ENCODE measurements at places on chromosomes 13 and 19. TPM values are rescaled to one million over a fixed set of nuclear protein-coding genes. Genes with fewer than 3 reads are reported as not detected.

DNA sequence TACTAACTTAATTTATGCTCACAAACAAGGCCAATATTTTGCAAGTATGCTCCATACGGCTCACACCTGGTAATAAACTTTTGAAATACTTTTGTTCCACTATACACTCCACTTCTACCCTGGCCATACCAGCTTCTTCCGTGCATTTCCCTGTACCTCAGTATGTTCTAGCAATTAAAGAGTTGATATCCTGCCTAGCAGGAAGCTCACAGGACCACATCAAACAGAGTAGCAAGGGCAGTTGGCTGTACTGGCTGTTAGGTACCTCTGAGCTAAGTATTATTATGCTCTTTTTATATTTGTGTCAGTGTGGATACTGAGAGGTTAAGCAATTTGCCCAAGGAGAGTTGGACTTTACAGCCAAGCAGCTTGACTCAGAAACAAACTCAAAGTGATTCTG is 257.7 kb downstream of the SLITRK6 start:
- H3K27me3 ChIP-seq: peaks cover 8% of the 10 kb centered on the region
- peaks cover 4% of the 10 kb centered on the region for H3K4me1 ChIP-seq
- DNase-seq: no peak
- no peak overlapping the region for H3K4me3 ChIP-seq
- no peak overlapping the region for H3K27ac ChIP-seq
- no peaks in the 10 kb centered on the region for H3K36me3 ChIP-seq

- no peak overlapping the region for H3K27ac ChIP-seq
- no peaks in the 10 kb centered on the region for H3K27me3 ChIP-seq
- no peak for DNase-seq
- H3K4me3 ChIP-seq: no peak overlapping the region
- H3K36me3 ChIP-seq: no peaks in the 10 kb centered on the region
- H3K4me1 ChIP-seq: no peaks in the 10 kb centered on the region
Observed at GRCh38 chr13:55038230-55038629, 2009.6 kb downstream of the OLFM4 start.

DNA sequence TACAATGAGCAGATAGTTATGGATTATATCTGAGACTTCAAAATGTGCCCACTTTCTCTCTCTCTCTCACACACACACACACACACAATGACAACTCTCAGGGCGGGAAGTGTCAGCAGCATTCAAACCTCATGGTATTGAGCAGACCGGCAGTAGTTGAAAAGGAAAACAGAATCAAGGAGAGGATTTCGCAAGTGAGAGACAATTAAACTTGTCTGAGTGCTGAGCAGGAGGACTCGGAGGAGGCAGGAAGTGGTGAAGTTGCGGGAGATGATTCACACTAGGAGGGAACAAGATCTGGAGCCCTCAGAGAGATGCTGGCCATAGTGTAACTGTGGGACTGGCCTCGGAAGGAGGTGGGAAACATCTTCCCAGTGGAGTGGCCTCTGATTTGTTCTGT is 353.1 kb downstream of the EFNB2 start:
- no peak overlapping the region for H3K4me3 ChIP-seq
- no peaks in the 10 kb centered on the region for H3K27me3 ChIP-seq
- H3K27ac ChIP-seq: no peak overlapping the region
- no peak for DNase-seq
- H3K36me3 ChIP-seq: no peaks in the 10 kb centered on the region

- DNase-seq: no peak
- H3K4me1 ChIP-seq: no peaks in the 10 kb centered on the region
- H3K36me3 ChIP-seq: no peaks in the 10 kb centered on the region
- H3K27ac ChIP-seq: no peak overlapping the region
Observed at GRCh38 chr13:67642657-67643056, 412.5 kb upstream of the PCDH9 start.

- H3K4me1 ChIP-seq: no peaks in the 10 kb centered on the region
- H3K4me3 ChIP-seq: no peak overlapping the region
- H3K36me3 ChIP-seq: no peaks in the 10 kb centered on the region
- DNase-seq: no peak
- peaks cover 3% of the 10 kb centered on the region for H3K27me3 ChIP-seq
Observed at GRCh38 chr19:29745253-29745652, 30.2 kb upstream of the C19orf12 start.

PNMA8B gene
- total RNA-seq: 2.4 TPM

PGLYRP1 gene
- total RNA-seq: not detected
